Ammon's horn (tissue), 1 donor: ENCODE measurements at places on chromosomes 7 and 10.

- DNase-seq = no peak
Measured at GRCh38 chr10:1662438-1663025, 74.8 kb downstream of the ADARB2 start.

DNA sequence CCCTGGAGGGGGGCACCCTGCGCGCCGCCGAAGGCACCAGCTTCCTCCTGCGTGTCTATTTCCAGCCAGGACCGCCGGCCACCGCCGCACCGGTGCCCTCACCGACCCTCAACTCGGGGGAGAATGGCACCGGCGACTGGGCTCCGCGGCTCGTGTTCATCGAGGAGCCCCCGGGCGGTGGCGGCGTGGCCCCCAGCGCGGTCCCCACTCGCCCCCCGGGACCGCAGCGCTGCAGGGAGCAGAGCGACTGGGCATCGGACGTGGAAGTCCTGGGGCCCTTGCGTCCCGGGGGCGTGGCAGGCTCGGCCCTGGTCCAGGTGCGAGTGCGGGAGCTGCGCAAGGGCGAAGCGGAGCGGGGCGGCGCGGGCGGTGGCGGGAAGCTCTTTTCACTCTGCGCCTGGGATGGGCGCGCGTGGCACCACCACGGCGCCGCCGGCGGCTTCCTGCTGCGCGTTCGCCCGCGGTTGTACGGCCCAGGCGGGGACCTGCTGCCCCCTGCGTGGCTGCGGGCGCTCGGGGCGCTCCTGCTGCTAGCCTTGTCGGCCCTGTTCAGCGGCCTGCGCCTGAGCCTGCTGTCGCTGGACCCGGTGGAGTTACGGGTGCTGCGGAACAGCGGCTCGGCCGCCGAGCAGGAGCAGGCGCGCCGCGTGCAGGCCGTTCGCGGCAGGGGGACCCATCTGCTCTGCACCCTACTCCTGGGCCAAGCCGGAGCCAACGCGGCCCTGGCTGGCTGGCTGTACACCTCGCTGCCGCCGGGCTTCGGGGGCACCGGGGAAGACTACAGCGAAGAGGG is 594 bp downstream of the CNNM1 start:
- peak; percentile 24 for DNase-seq

GRCh38 chr7:45610660-45611299 is 36.6 kb downstream of the ADCY1 start:
- no peak for DNase-seq

GRCh38 chr10:190216-190615 is 55.0 kb downstream of the ZMYND11 start:
- DNase-seq = no peak

DNA sequence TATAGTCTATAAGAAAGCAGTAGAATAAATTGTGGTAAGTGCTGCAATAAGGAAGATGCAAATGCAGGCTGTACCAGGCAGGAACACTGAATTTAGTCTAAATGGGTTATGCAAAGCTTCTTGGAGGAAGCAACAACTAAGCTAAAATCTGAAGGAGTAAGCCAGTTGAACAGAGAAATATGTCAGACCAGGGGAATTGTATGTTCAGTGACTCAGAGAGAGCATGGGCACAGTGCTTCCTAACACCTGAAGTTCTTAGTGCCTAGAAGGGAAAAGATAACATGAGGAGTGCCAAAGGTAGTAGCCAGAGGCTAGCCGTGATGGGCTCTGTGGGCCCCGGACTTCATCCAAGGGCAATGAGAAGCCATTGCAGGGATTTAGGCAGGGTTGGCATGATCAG is 204.1 kb upstream of the KMT2E start:
- DNase-seq = no peak

- no peak for DNase-seq
Measured at GRCh38 chr10:93458821-93459257, 23.3 kb downstream of the MYOF start.

- DNase-seq = no peak
Measured at GRCh38 chr10:3199488-3199887, 26.9 kb upstream of the PITRM1 start.

- DNase-seq = no peak
Measured at GRCh38 chr10:12491491-12491890, 142.1 kb downstream of the CAMK1D start.

DNA sequence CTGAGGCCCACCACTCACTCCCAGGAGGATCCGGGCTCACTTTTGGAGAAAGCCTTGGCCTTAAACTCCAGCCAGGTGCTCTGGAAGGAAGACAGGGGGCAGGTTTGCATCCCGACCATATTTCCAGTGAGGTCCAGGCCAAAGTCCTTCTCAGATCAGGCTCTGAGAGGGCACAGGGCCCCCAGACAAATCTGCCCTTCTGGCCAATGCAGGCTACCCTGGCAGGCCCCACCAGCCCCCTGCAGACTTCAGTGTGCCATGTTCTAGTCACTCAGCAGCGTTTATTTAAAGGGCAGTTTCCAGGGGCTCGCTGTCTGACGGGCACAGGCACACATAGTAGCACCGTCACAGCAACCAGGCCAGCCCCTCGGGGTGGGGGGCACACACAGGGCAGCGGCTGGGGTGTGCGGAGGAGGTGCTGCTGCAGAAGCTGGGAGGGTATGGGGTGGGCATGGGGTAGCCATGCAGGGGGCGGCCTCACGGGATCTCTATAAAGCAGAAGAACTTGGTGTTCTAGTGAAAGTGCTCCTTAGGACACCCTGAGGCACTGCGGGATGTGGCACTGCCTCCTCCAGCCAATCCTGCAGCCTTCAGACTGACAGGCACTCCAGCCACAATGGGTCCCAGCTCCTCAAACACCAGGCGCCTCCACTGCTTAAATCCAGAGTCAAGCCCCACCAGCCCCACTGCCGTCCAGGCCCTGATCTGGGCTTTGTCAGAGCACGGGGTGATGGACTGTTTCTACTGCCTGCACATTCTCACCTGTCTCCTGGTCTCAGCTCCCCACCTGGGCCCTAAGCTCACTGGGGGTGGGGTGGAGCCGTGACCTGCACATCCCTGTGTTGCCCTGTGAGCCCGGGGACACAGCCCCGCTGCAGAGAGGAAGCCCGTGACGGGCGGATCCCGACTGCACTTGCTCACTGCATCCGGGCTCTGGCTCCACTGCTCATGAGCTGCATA is 9.6 kb upstream of the PYROXD2 start:
- no peak for DNase-seq

- no peak for DNase-seq
Measured at GRCh38 chr10:16953270-16953669, 136.0 kb upstream of the RSU1 start.
